IMR-90 (cell line): ENCODE measurements at places on chromosomes 3 and 15.
A peak's percentile ranks its signal among the peaks of the same experiment; 100 is the strongest.

DNA sequence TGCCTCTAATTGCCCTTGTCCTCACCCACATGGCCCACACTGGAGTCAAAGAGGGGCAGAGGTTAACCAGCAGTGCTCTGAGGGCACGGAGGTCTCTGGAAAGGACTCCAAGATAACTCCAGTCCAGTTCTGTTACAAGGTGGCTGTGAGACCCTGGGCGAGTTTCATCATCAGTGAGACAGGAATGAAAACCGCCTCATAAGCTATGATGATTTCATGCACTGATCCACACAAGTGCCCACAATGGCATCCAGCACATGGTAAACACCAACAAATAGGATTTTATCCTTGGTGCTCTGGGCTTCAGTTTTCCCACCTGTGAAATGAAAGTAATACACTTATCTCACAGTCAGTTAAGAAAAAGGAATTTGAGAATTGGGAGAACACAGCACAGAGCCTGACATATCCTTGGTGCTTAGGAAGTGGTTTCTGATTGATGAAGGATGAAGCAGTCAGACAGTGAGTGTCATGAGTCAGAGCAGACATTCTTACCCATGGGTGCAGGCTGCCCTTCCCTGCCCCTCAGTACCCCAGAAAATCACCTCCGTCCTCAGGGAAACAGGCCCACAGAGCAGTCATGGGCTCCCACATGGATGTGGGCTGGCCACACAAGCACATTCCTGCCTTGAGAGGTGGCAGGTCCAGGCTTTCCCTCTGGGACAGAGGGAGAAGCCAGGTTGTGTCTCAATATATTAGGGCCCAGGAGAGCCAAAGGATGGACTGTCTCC is 48.4 kb downstream of the DAPK2 start:
- no peak for DNase-seq

GRCh38 chr3:160720123-160720746 is 35.8 kb upstream of the PPM1L start:
- no peak for DNase-seq

- DNase-seq = no peak
These were observed 22.8 kb upstream of the FGD5 start for GRCh38 chr3:14795996-14796395.

- DNase-seq = no peak
These were observed 549.5 kb downstream of the PYDC2 start for GRCh38 chr3:192010490-192010889.

- peak; percentile 44 for DNase-seq
These were observed 47.5 kb upstream of the MUC4 start for GRCh38 chr3:195859061-195859845.

DNA sequence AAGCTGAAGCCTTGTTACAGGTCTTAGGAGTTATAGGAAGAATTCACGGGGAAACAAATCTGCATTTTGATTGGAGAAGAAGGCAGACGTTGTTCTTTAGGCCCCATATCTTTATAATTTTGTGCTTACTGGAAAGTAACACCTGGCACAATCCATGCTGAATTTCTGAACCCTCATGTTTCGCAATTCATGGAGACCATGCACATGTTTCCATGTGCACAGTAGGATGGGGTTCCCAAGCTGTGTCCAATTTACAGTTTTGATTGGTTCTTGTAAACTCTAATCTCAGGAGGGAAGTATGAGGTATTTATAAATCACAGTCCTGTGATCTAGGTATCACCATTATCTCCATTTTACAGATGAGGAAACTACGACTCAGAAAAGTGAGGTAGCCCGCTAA is 7.8 kb upstream of the SCAANT1 start:
- no peak for DNase-seq

- DNase-seq = no peak
These were observed 1448.4 kb upstream of the ALCAM start for GRCh38 chr3:103918336-103918735.

DNA sequence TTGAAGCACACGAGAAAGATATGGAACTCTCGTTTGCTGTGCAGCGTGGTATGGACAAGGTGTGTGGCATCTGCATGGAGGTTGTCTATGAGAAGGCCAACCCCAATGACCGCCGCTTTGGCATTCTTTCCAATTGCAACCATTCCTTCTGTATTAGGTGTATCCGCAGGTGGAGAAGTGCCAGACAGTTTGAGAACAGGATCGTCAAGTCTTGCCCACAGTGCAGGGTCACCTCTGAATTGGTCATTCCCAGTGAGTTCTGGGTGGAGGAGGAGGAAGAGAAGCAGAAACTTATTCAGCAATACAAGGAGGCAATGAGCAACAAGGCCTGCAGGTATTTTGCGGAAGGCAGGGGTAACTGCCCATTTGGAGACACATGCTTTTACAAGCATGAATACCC is 1.2 kb downstream of the MKRN3 start:
- DNase-seq = no peak

DNA sequence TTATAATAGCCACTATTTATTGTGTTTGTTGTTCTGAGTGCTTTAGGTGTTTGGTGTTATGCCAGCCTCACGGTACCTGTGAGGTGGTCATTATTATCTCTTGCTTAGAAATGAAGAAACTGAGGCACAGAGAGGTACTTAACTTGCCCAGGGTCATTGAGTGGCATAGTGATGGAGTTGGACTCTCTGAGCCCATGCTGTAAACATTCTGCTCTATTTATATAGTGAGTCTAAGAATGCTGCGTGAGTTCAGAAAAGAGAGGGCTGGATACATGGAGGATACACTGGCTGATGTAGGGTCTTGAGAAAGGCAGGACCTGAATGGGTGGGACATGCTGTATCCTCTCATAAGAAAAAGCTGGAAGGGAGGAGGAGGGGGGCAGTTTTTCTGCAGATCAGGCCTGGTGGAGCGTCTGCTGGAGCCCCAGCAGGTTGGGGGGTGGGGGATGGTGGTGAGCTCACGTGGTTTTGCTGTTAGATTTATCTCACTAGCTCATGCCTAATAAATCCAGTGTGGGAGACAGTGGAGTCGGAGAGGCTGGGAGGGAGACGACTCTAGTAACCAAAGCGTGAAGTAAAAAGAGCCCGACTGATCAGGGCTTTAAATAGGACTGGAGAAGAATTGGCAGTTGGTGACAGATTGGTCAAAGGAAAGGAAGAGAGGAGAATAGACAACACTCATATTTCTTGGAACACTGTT is 16.0 kb downstream of the MED12L start:
- DNase-seq = no peak

- no peak for DNase-seq
These were observed 208.8 kb downstream of the SV2B start for GRCh38 chr15:91308855-91309254.

GRCh38 chr15:45371546-45371945 is 6.8 kb downstream of the GATM start:
- no peak for DNase-seq

DNA sequence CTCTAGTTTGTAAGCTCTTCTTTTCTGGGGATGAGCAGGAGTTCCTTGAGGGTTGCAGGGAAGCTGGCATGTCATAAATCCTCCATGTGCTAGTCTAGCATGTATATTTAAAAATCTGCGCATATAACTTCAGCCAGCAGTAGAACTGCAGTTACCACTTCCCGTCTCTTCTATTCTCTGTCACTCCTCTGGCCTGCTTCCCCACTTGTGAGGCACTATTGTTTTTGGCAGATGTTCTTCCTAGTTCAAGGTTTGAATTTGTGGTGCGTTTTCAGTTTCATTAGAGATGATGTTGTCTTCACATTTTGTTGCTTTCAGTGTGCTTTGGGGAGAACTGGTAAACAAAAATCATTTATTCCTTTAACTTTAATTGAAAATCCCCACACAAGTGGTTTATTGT is 169.1 kb upstream of the ZPLD1 start:
- DNase-seq = no peak

GRCh38 chr3:189712906-189713483 is 81.8 kb downstream of the TP63 start:
- peak; percentile 29 for DNase-seq

- peak; percentile 94 for DNase-seq
These were observed 38.6 kb downstream of the RFTN1 start for GRCh38 chr3:16474920-16475319.

- no peak for DNase-seq
These were observed 12.1 kb downstream of the GAP43 start for GRCh38 chr3:115635406-115635805.

GRCh38 chr3:50612234-50612882 is 784 bp upstream of the CISH start:
- DNase-seq = no peak

GRCh38 chr3:47473391-47473790 is 2.4 kb downstream of the SCAP start:
- no peak for DNase-seq

GRCh38 chr15:49045751-49046219 is 461 bp downstream of the SECISBP2L start:
- DNase-seq = peak; percentile 21

- no peak for DNase-seq
These were observed 102.8 kb upstream of the TBC1D5 start for GRCh38 chr3:17845026-17845812.

DNA sequence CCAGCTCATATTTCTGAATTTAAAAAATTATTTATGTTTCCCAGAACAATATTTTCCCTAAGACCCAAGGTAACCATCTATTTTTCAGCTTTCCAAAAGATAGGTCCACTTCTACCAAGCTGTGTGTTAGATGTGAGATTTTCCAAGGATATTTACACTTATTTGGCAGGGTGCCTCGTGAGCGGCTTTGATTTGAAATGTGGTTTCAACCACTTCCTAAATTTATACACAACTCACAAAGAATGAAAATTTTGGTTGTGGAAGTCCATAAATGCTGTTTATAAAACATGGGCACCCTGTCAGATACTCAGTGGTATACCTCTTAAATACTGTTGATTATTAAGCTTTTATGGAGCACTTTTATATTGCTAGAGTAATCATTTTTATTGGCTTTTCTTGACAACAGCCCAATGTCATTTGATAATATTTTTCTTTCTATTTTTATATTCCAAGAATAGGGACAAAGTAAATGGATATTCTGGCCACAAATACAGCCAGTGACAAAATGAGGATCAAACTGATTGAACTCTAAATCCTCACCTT is 57.6 kb downstream of the GAP43 start:
- DNase-seq = no peak

DNA sequence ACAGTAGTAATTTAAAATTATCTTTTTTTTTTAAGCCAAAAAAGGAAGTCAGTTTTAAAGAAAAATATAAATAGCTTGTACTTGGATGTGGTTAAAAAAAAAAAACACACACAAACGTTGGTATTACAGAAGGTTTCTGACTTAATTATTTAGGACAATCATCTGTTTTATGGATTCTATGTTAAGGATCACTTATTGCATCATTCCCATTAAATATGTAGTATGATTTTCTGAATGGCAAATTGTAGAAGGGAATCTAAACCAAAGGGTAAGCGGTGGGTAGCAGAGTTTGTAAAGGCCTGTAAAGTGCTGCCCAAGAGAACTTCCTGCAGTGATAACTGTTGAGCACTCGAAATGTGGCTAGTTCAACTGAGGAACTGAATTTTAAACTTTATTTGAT is 8.0 kb downstream of the SENP2 start:
- no peak for DNase-seq

DNA sequence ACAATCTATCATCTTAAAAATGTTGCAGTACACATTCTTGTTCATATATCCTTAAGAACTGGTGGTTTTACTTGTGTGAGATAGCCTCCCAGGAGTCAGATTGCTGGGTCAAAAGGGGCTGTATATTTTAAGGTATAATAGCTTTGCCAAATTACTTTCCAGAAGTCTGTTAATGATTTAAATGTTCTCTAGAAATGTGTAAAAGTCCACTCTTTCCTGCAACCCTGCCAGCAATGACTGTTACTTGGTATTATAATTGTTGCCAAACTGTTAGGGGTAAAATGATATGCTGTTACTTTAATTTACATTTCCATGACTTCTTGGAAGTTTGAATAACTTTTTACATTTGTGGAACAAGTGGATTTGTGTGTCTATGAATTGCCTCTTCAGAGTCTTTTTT is 170.8 kb downstream of the SLC9A9 start:
- no peak for DNase-seq

GRCh38 chr3:49427586-49427985 is 1.5 kb downstream of the NICN1 start:
- no peak for DNase-seq

DNA sequence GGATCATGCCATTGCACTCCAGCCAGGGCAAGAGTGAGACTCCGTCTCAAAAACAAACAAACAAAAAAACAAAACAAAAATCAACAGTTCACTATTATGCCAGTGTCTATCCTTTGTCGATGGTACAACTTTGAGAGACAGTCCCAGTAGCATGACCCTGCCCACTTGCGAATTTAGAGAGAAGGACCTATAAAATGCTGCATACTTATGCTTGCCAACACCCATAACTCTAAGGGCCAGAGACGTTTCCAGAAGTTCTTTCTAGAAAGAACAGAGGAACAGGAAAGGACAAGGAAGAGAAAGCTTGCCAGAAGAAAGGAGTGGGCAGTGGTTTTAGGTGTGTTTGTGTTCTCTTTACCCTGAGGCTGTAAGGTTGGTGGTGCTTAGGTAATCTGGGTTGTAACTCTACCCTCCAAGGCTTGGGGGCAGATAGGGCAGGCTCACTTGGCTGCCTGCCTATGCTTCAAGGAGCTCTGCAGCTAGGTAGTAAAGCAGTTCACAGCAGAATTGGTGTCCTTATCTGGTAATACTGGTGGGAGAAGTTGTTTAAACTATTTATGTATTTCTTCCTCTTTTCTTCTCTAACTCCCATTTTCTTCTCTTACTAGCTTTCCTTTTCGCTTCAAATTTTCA is 50.6 kb upstream of the SPPL2A start:
- DNase-seq = no peak

- DNase-seq = peak; percentile 78
These were observed 20.9 kb downstream of the FSTL1 start for GRCh38 chr3:120429921-120430361.

DNA sequence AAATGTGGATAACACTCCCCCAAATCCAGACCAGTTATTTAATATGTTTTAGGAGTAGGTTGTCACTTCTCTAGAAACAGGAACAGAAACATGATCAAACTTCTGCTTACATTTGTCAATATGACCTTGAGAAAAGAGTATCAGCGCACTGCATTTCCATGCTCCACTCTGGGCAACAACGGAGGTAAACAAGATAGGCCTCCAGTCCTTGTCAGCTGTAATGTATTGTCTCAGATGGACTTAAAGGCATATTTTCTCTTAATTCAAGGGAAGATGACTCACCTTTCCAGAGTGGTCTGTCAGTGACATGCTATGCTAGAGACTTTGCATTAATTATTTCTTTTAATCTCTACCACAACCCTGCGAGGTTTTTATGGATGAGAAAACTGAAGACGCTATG is 51.6 kb upstream of the TCF12 start:
- peak; percentile 26 for DNase-seq

DNA sequence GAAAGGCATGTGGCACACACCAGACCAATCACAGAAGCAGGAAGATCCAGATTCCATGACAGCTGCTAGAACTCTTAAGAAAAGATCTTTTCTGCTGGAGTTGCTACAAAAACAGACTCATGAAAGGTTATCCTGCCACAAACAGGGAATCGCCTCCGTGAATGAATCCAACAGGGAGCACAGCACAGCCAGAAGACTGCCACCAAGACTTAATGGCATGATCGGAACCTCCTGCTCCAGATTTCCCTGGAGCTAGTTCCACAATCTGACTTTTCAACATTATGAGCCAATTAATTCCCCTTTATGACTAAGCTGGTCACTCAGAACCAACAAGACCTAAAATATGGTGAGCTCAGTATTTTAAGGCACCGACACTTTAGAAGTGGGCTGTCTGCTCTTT is 232.5 kb downstream of the FOXP1 start:
- no peak for DNase-seq
